ENCODE measurements at places on chromosomes 7 and 10. TPM values are rescaled to one million over a fixed set of nuclear protein-coding genes. Genes with fewer than 3 reads are reported as not detected.

Gene ENTPD1
- total RNA-seq: 10.2 TPM

Gene FFAR4
- total RNA-seq: 0.19 TPM

Gene SP4
- total RNA-seq: 5.9 TPM

DNA sequence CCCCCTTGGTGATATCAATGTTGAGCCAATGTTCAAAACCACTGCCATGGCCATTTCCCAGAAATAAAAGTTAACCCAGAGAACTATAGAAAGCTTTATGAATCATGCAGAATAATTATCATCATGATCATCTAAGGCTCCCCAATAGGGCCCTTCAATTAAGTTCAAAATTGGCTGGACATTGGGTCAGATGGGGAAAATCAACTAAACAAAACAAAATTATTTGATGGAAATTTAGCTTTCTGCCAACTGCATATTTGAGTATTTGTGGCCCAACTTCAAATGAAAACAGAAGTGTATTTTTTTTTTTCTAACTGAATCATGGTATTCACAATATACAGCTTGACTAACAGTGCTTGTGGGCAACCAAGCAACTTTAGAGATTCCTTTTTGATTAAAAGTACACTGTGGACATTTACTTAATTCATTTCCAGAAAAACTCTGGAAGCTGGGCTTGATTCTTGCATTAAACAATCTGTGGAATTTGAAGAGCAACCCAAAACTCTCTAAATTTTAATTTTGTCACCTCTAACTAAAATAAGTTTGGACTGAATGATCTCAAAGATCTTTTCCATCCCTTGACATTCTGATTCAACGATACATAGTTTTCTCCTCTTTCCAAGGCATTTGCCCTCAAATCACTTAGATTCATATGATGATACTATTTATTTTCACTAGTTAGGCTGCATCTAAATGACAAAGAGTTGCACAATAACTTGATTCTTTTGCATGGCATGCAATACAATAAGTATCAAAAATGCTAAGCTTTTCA is 203.2 kb downstream of the AHR start:
- no peak for DNase-seq

GRCh38 chr10:120988751-120989150 is 137.6 kb downstream of the WDR11 start:
- DNase-seq: no peak

DNA sequence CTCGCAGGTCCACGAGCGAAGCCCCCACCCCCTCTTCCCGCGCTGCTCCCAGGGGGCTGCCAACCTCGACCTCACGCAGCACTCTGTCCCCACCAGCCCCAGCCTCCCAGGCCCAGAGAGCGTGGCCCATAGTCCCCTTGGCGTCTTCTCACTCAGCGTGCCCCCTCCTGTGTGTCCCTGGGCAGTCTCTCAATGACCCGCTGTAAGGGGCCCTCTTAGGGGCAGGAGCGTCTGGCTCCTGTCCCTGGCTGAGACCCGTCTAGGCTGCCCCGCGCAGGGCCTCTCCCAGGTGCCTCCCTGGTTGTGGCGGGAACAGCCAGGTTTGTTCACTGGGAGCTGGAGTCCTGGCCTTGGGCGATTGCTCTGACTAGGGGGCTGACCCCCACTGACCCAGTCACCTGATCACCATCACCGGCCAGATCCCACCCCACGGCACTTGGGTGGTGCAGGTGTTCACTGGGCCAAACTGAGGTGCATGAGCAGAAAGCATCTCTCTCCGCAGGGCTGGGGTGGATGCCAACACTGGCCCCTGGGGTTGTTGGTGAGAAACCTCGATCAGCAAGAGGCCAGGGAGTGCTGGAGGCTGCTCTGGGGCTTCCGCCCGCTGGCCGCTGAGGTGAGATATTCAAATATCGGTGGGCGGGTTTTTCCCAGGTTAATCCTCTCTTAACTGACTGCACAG is 12.6 kb upstream of the WDFY4 start:
- DNase-seq: no peak

GRCh38 chr10:35124540-35124939 is 2.1 kb upstream of the CREM start:
- DNase-seq: no peak
